ENCODE measurements at places on chromosomes 4 and X.
A peak's percentile ranks its signal among the peaks of the same experiment; 100 is the strongest.

DNA sequence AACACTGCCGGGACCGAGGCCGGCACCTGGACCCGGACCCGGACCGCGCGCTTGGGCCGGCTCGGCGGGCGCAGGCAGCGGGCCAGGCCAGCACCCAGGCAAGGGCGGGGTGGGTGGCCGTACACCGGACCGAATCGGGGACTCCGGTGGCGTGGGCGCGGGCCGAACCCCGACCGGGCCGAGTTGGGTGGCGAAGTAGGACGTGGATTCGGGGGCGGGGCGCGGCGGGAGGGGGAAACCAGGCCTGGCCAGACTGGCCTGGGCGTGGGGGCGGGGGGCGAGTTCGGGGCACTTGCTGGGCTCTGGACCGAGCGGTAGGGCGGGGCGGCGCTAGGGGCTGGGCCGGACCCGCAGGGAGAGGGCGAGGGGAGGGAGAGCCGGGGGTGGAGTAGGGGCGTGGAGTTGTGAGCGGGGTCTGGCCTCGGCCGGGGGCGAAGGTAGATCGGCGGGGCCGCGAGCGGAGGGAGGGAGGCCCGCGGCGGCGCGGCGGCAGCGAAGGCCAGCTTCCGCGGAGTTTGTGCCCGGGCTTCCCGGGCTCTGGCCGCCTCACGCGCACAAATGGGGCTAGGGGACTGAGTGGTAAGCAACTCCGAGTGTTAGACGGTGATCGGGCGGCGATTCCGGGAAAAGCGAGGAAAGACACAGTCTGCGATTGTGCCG lies 1.8 kb upstream of the BCORL1 start:
- no peak for DNase-seq

DNA sequence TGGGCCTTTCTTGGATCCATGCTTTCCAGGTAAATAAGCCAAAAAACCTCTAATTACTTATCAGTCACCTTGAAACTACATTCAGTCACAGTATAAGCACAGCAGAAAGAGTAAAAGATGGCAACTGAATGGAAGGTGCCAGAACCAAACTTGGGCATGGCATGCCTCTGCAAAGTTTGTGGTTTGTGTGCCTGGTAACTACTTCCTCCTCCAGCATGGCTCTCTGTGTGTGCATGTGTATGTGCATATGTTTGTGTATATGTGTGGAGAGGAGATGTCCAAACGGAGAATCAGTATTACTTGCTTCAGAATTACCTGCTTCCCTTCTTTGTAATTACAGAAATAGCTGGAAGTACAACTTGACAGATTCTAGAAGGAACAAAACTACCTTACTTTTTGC lies 67.5 kb downstream of the AGTR2 start:
- DNase-seq = no peak

- no peak for DNase-seq
These were observed 61.8 kb downstream of the CAMK2D start for GRCh38 chr4:113699772-113700171.

DNA sequence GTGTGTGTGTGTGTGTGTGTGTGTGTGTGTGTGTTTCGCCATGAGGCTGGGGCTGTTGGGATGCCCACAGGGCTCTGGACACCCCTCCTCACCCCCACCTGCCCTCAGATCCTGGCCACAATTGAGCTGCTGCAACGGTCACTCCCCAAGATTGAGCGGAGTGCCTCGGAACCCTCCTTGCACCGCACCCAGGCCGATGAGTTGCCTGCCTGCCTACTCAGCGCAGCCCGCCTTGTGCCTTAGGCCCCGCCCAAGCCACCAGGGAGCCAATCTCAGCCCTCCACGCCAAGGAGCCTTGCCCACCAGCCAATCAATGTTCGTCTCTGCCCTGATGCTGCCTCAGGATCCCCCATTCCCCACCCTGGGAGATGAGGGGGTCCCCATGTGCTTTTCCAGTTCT lies 10.2 kb downstream of the ARAF start:
- DNase-seq = no peak

DNA sequence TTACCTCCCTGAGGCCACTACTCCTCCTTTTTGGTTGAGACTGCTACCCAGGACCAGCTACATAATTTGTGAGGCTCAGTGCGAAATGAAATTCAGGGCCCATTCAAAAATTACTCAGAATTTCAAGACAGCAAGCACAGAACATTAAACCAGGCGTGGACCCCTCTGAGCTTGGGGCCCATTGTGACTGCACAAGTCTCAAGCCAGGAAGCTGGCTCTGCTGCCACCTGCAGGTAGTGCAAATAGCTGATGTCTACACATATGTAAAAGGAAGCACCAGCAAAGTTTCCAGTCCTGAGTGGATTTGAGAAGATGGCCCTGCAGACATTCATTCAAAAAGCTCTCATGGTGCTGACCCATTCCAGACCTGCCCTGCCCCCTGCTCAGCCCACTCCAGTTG lies 213.4 kb upstream of the LNX1 start:
- peak; percentile 6 for DNase-seq

DNA sequence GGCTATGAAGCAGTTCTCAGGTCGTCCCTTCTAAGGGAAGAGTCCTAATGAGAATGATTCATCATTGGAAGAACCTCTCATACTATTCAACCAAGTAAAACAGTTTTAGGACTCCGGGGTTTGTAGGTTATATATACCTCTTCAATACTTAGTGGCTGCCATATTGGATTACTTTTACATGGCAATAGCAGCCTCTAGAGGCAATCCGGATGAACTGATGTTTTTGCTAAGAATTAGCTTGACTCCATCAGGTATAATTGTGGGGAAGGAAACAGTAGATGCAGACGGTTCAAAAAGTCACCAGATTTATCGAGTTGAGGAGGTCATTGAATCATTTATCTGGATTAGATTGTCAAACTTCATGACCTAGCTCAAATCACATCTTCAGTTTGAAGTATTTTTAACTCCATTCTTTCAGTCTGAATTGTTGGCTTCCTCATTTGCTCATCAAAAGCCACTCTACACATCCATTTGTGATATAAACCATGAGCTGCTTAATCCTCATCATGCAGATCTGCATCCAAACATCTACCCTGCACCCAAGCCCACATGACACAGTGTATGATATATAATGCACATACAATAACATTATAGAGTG lies 28.4 kb downstream of the GUCY1B1 start:
- peak; percentile 63 for DNase-seq

All from AML-193 (cell line).